ENCODE measurements at places on chromosomes 13 and 19.

DNA sequence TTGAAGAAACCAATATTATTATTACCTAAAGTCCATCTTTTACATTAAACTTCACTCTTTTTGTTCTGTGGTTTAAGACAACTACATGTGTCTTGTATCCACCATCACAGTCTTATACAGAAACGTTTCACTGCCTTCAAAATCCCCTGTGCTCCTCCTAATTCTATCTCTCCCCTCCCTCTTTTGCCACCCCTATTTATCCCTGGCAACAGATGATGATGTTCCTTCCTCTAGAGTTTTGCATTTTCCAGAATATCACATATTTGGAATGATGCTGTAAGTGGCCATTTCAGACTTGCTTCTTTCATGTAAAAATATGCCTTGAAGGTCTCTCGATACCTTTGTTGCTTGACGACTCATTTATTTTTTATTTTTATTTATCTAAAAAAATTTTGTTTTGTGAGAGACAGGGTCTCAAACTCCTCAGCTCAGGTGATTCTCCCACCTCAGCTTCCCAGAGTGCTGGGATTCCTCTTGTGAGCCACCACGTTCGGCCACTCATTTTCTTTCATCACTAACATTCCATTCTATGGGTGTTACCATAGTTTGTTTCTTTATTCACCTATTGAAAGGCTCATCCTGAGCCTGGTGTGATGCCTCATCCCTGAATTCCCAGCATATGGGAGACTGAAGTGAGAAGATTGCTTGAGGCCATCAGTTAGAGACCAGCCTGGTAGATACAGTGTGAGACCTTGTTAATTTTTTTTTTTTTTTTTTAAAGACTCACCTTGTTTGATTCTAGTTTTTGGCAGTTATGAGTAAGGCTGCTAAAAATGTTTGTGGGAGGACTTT is 8.4 kb downstream of the ZNF763 start:
- DNase-seq, result no peak

- DNase-seq, result peak; percentile 44
These were observed 87.1 kb upstream of the STK24 start for GRCh38 chr13:98664047-98664446.

DNA sequence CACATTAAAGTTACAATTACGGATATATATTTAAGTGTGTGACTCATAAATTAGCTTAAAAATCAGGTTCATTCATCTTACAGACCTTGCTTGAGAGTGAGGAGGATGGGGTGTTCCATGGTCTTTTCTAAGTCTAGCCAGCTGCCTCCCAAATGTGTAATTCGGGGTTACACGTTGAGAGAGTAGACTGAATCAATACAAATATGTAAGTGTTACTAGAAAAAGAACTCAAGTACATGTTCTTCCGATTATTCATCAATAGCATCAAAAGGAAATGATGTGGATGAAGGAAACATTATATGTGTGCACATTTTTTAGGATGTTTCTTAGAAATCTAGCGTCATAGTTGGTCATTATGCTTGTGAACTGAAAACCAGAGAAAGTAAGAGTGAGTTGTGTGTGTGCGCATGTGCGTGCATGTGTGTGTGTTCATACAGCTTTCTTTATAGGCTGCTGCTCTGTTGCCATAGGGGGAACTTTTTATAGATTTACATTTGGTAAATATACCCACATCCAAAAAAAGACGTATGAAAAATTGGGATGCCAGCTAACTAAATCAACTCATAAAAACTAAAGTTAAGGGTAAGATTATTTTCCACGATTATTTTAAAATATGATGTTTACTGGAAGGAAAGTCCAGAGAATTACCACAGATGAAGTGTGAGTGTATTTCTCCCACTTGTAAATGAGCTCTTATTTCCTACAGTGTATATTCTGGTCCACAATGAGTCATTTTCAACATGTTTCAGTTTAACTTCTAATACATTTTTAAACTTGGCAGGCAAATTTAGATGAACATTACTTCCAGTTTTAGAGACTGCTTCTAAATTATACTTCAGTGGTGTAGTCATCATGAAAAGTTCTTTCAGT is 82.4 kb downstream of the PIBF1 start:
- no peak for DNase-seq

GRCh38 chr19:44055870-44056269 is 4.0 kb downstream of the ZNF223 start:
- DNase-seq, result no peak

DNA sequence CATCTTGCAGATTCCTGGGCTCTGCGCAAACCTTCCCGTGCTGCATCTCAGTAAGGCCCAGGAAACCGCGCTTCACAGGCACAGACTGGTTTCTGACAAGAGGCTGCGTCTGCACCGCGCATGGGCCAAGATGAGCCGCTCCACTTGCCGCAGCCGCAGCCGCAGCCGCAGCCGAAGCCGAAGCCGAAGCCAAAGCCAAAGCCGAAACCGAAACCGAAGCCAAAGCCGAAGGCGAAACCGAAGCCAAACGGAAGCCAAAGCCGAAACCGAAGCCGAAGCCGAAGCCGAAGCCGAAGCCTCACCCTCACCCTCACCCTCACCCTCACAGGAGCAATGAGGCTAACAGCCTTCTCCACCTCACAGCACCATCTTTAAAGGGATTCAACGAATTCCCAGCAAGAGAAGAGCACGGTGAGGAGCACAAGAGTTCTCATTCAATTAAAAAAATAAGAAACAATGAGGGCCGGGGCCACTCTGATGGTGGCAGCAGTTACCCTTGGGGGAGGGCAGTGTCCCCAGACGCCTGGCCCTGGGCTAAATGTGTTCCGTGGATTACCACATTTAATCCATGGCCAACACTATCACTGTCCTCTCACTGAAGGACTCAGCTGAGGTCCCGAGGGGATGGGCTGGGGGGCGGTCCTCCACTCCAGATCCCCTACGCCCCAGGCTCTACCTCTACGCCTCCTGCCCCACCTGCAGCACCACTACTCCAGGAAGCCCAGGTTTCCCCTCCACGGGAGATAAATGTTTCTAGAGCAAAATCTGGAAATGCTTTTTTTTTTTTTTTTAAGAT is 29.1 kb downstream of the ZNF787 start:
- no peak for DNase-seq

GRCh38 chr13:29914581-29914980 is 64.2 kb upstream of the UBL3 start:
- DNase-seq, result no peak

GRCh38 chr13:75145927-75146326 is 336.0 kb downstream of the TBC1D4 start:
- no peak for DNase-seq

DNA sequence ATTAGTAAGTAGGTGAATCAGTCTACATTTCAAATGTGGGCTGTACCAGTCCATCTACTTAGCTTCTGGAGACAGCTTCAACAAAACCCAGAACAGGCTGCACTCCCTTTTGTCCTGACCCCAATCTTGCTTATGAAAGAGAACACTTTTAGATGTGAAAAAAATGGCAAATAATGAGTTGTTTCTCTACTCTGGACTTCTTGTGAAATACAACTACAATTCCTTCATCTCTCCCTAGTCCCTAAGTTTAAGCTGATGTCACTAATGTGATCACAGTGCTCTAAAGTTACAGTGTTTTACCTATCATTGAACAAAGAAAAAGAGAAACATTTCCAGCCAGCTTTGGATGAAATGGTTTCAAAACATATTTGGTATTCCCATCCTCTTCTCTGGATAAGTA is 183.9 kb downstream of the LHFPL6 start:
- no peak for DNase-seq

- DNase-seq, result no peak
These were observed 44.7 kb downstream of the DHRS12 start for GRCh38 chr13:51759240-51759639.

- DNase-seq, result no peak
These were observed 1427.7 kb downstream of the EFNB2 start for GRCh38 chr13:105107781-105108180.

- DNase-seq, result no peak
These were observed 7.1 kb upstream of the DPP9 start for GRCh38 chr19:4730740-4731171.
